NCI-H1105 (cell line): ENCODE measurements at places on chromosomes 13 and 19.

DNA sequence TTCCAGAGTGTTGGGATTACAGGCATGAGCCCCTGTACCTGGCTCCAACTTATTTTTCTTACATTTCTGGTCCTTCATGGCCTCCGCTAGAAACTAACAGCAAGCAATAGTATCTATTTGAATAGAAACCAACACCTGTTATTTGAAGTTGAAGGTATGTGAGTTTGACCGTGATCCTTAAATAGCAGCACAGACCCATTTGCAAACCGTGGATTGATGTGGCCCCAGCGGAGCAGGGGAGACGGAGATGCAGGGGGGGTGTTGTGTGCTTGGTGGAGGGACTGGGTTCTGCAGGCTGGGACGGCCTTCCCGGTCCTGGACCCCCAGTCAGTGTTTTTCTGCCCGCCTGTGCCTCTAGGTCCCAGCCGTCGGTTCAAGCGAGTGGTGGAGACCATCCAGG lies 16.9 kb downstream of the TMEM150B start:
- DNase-seq = no peak

DNA sequence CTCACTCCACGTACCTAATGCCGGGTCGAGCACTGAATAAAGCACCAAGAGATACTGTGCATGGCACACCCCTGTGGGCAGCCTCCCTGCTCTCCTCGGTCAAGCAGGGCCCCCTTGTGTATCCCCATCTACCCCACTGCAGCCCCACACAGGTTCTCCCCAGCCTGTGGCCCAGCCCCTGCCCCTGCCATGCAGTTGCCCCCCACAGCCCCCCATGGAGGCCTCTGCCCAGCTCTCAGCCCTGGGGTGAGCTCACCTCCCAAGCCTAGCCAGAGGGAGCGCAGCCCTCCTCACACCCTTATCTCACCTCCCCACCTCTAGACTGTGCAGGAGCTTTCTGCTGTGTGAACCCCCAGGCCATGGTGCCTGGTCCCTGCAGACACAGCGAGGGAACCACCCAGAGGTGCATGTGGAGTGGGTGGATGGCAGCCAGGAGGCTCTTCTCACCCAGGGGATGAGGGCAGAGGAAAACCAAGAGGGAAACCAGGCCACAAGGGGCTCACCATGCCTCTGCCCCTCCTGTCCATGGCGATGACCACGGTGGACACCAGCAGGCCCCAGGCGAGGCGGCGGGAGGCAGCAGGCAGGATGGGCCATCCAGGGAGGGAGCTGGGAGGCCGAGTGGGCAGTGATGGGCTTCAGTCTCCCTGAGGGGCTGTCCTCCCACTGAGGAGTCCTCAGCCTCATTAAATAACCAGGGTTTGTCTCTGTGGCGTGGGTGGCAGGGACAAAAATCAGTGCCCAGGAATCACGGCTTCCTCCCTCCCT lies 83.2 kb downstream of the ANKRD10 start:
- DNase-seq = no peak

DNA sequence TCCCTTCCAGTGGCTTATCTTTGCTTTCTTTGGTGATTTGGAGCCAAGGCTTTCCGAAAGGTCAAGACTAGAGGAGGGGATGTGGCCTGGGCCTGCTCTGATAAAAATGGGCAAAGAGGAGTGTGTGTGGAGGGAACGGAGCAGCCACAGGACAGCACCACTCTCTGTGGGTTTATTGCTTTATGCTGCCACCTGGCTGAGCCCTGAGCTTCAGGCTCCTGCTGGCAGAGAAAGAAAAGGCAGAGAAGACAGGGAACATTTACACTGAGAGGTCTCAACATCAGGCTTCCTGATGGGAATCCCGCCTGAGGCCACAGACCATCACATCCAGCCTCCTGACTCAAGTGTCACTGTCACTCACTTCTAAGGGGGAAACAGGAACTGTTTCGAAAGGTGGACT lies 9.2 kb upstream of the GSX1 start:
- no peak for DNase-seq

DNA sequence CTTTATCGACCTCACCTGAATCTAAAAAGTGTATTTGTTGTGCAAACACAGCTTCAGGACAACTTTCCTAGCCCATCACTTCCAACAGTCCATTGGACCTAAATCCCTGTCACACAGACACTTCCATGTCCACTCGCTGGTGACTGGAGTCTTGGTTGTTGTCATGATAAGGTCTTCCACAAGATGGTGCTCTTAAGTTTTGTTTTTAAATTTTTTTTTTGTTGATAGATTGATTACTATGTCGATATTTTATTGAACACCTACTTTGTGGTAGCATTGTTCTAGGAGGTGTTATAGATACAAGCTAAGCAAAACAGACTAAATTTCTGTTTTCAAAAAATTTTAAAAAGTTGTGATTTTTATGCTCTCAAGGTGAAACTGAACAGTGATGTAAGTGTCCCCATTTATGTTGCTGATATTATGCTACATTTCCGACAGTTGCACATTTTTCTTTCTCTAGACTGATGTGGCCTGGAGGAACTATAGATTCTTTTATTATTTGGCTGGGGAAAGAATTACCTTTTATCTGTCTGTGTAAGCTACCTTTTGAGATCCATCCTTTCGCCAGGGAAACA lies 8.1 kb upstream of the ERICH6B start:
- DNase-seq = no peak

DNA sequence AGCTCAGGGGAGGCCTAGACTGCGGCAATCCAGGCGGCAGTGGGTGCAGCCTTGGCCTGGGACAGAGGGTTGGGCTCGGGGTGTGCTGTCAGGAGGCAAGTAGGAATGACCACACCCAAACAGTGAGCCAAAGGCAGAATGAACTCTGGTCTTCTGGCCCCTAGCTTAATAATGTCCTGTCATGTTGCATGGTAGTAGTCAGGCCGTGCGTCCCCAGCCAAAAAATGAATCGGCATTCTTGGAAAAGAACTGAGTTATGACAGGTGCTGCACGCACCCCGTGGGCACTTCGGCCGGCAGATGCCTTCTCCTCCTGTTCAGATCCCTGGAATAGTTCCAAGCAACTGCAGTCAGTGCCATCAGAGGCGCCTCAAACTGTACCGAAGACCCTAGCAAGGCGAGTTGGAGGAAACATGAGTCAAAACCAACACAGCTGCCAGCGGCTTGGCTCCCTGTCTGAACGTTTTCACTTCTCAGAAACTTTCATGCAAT lies 55.9 kb downstream of the ATP7B start:
- peak; percentile 85 for DNase-seq
